ENCODE measurements at places on chromosomes 1 and 21.

DNA sequence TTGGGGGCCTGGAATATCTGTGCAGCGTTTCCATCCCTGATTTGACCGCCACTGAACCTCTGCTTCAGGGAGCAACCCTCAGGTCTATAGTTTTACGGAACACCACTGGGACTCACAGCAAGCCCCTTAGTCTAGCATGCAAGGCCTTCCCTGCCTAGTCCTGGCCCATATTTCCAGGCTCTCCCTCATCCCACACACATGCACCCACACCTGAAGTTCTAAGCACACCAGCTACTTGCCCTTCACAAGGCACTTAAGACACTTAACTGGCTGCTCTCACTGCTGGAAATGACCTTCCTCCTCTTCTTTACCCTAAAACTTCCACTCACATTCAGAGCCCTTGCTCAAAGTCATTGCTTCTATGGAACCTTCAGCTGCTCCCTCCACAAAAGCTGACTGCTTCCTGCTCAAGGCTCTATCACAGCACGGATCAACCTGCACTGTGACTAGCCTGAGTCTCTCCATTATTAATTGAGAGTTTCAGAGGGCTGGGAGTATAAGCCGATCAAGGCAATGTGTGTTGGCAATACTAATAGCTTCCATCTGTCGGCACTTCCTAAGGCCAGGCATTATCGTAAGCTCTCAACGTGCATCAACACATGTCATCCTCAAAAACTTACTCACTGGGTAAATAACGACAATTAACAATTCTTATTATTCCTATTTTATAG lies 84.3 kb downstream of the RRAGC start:
- DNase-seq = no peak

DNA sequence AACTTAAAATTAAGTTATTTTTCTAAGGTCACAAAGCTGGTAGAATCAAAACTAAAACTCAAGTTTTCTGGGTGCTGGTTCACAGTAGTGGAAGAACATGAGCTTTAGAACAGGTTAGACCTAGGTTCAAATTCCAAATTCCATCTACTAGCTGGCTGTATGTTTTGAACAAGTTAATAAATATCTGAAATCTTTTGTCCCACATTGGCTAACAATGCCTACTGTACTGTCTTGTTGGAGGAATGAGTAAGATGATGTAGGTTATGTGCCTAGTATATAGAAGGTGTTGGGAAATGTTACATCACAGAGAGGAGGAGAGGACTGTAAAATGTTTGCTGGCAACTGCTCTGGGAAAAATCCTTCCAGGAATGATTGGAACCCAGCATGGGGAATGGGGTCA lies 14.0 kb upstream of the CD247 start:
- no peak for DNase-seq

- no peak for DNase-seq
Observed at GRCh38 chr1:78072216-78072615, 26.4 kb downstream of the GIPC2 start.

DNA sequence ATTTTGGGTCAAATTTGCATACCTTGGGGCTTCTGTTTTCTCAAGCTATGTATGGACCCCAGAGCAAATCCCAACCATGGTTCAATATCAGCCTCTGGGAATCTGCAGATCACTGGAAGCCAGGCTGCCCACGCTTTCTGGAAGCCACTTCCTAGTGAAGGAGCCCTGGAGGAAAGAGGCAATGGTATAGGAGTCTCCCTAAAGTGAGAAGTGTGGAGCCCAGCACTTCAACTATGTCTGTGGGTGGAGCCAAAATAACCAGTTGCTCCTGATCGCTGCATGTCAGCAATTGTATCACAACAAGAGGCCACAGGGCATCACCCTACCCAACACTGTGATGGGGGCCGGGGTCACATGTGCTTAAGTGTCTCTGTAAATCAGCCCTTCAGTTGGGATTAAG lies 26.9 kb downstream of the ETS2 start:
- no peak for DNase-seq

- no peak for DNase-seq
Observed at GRCh38 chr1:22247527-22248245, 104.8 kb upstream of the WNT4 start.

DNA sequence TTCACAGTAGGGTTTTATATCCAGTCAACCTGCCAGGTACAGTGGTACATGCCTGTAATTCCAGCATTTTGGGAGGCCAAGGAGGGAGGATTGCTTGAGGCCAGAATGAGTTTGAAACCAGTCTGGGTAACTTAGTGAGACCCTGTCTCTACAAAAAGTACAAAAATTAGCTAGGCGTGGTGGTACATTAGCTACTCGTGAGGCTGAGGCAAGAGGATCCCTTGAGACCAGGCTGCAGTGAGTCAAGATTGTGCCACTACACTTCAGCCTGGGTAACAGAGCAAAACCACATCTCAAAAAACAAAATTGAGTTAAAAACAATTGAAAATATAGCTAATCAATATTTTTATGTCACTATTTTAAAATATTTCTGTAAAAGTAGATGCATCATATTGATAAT lies 33.2 kb downstream of the DDI2 start:
- no peak for DNase-seq

- no peak for DNase-seq
Observed at GRCh38 chr1:109160071-109160840, 46.3 kb downstream of the ELAPOR1 start.

DNA sequence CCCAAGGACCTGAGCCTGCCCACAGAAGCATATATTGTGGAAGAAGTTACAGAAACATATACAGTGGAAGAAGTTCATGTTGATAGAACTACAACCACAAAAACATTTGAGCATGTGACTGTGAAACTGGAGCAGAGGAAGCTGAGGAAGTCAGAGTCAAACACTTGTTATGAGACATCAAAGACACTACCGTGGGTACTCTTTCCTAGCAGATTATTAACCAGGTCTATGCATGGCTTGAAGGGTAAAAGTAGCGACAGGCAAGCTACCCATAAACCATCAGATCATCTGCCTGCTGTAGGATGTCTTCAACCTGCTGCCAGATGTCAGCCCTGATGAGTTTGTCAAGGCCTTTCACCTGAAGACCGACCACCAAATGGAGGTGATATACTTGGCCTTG lies 35.8 kb downstream of the IVNS1ABP start:
- no peak for DNase-seq

GRCh38 chr1:78387871-78388270 lies 102.9 kb upstream of the PTGFR start:
- DNase-seq = no peak

DNA sequence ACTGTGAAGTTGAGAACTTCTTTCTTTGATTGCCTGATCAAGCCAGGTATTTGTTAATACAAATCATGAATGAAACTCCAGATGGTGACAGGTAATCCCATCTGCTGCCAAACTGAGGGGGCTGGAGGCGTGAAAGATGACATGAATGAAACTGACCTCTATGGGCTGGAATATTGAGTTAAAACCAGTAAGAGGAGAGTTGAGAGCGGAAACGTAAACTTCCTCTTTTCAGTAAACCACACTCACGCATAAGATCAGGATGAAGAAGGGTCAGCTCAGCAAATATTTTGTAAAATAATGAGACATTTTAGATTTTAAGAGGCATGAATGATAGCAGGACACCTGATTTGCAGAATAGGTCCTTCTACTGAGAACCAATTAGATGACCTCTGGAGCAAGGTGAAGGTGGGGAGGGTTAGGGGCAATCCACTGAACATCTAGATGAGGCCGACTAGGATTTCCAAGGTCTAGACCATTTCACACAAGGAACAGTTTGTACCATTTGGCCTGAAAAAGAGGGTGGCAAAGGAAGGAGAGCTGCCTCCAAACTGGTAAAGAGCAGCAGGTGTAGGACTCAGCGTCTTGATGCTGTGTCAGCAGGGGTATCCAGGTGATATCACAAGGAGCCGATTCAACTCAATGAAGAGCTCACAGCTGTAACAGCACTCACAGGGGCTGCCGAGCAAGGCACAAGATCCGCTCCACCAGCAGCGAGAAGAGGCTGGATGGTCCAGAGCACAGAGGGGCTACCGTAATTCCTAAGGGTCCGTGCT lies 132.6 kb downstream of the NTPCR start:
- no peak for DNase-seq

DNA sequence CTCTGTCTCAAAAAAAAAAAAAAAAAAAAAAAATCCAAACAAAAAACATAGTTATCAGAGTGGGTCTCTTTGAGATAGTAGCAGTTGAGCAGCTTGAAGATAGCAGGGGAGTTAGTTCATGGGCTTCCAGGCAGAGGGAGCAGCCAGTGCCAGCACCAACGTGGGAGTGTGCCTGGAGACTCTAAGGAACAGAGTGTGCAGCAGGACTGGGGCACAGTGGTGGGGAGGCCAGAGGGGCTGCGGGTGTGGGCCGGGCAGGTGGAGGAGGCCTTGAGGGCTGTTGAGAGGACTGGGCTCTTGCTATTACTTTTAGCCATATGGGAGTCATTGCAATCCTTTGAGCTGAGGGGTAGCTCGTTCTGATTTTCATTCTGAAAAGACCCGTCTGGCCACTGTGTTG lies 63.8 kb downstream of the RYR2 start:
- no peak for DNase-seq

DNA sequence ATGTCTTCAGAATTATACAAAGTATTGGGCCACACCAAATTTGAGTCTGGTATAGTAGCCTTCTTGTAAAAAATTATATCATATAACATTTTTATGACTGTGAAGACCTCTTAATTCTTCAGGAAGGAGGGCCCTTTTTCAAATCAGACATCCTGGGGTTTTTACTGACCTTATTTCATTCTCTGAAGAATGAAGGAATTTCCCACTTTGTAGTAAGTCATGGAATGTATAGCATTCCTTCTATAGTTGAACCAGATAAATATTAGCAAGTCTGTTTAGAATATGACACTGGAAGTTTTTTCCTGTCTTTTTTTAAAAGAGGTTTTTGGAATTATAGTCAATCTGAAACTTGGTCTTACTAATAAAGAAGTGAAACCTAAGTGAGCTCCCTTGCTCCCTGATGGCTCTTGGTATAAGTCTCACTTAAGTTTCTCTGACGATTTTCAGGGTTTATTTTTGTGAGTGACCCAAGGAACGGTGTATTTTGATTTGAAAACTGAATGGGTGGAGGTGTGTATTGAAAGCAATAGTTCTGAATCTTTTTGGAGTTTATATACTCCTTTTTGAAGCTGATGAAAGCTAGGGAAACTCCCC lies 23.7 kb downstream of the SNX27 start:
- no peak for DNase-seq

DNA sequence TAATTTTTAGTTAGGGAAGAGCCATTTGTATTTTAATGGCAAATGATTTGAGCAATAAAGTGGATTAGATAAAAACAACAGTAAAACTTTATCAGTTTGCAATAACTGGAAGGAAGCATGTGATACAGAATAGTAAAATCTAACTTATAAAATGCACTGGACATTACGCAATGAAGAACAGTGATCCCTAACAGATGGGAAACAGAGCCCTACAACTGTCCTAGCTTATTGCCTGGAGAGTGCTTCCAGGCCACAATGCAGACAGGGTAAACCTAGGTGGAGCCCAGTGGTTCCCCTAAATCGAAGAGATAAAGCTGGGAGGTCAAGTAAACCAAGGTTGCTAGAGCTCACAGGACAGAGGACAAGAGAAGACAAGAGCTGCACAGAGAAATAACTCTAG lies 7.0 kb downstream of the OMA1 start:
- no peak for DNase-seq

Measured in stimulated activated CD4-positive, alpha-beta T cell treated with anti-CD3 and anti-CD28 coated beads, Interleukin-15, amount 100 ng/mL, for 48 hours (primary cell).